ENCODE measurements at places on chromosomes 6 and 20.

- DNase-seq: no peak
Observed at GRCh38 chr20:23332467-23332866, 18.1 kb upstream of the NXT1 start.

- no peak for DNase-seq
Observed at GRCh38 chr6:51926125-51926524, 161.3 kb downstream of the PKHD1 start.

- DNase-seq: no peak
Observed at GRCh38 chr6:110232450-110232849, 52.2 kb downstream of the CDC40 start.

DNA sequence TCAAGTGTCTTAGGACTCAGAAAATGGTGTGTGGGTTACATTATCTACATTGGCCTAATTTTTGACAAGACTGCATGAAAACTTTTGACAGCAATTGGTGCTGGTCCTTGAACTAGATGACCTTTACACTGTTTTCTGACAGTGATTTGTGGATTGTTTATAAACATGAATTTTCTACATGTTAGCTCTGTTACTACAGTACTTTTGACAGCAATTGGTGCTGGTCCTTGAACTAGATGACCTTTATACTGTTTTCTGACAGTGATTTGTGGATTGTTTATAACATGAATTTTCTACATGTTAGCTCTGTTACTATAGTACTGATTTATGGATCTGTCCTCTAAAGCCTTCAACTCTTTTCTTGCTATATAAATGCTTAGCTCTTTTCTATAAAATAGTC lies 16.7 kb downstream of the KCTD20 start:
- DNase-seq: no peak

DNA sequence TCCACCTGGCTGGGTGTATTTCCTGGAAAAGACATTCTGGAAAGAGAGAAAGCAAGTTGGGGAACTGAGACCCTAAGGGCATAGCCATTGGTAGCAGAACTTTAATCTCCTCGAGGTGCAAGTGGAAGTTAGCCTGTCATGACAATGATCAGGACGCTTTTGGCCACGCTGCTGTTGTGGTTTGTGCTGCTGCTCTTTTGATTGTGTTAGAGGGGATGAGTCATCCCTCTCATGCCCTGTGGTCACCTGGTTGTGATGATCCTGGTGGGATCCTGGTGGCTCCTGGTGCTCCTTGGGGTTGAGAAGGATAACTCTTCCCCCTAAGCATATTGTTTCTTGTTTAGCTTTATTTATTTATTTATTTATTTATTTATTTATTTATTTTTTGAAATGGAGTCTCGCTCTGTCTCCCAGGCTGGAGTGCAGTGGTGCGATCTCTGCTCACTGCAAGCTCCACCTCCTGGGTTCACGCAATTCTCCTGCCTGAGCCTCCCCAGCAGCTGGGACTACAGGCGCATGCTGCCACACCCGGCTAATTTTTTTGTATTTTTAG lies 350.3 kb downstream of the KIF16B start:
- DNase-seq: no peak

GRCh38 chr6:88814909-88815308 lies 148.5 kb downstream of the RNGTT start:
- DNase-seq: no peak

DNA sequence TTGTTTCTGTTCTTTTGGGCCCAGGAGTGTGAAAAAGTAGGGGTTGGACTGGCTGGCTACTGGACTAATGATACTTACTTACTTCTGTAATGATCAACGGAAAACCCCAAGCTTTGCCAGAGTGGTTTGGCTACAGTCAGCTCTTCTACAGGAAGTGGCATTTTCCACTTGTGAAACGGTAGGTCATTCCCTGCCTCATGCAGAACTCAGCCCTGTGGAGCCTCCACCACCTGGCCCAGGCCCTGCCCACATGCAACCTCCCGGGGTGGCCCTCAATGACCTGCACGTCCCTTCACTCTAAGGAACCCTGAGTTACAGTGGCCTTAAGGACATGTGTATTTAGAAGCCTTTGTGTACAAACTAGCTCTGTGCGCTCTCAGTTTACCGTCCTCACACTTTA lies 140.4 kb downstream of the DTNBP1 start:
- DNase-seq: no peak

DNA sequence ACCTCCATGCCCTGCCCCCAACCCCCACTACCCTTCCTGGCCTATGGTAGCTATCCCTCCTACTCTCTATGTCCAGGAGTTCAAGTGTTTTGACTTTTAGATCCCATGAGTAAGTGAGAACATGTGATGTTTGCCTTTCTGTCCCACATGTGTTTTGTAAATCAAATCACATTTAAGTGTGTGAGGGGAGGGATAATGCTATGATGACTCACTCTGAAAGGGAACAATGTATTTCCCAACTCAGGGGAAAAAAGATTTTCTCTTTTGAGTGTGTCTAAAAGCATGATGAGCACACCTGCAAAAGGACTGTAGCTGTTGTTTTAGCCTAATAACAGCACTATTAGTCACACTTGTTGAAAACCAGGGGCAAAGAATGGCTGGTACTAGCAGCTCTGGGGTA lies 193.7 kb downstream of the GJA10 start:
- DNase-seq: no peak

- DNase-seq: no peak
Observed at GRCh38 chr6:33136310-33136900, 55.9 kb downstream of the COL11A2 start.

- DNase-seq: no peak
Observed at GRCh38 chr20:62116558-62117361, 5.5 kb upstream of the LSM14B start.

- no peak for DNase-seq
Observed at GRCh38 chr6:8082954-8083858, 19.0 kb upstream of the BLOC1S5 start.

GRCh38 chr6:444653-445275 lies 53.2 kb downstream of the IRF4 start:
- DNase-seq: no peak

DNA sequence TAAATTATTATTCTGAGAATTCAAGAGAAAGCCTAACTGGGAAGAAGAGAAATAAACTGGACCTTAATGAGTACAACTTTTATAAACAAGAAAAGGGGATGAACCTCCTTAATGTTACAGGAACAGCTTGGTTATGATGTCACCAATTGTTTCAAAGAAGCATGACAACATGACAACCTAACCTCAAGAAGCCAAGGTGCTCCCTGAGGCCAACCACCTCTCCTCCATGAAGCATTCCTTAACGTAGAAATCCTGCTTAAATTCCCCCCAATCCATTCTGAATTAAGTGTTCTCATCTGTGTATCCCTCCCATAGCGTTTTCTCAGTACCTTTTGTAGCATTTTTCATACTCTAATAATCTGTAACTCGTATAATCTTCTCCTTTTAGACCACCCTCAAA lies 1.7 kb downstream of the HBS1L start:
- no peak for DNase-seq

DNA sequence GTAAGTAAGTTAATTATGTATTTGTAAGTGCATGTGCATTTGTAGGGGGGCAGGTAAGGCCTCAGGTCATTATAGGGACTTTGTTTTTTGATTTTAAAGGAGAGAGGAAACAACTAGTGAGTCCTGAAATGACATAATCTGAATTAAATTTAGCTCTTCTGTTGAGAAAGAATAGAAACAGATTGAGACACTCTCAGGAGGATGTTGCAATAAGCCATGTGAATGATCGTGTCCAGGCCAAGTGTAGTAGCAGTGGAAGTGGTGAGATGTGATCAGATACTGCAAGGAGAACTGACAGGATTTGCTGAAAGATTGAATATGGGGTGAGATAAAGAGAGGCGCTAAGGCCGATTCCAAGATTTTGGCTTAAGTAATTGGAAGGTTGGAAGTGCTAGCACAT lies 2.6 kb upstream of the CENPW start:
- no peak for DNase-seq
